Spinal cord (tissue), 10 donors: ENCODE measurements at places on chromosomes 1 and 21. TPM values are rescaled to one million over a fixed set of nuclear protein-coding genes. Genes with fewer than 3 reads are reported as not detected.

- no peak overlapping the region for H3K27ac ChIP-seq
- no peak overlapping the region for H3K4me3 ChIP-seq
- DNase-seq: no peak
Observed at GRCh38 chr1:200365897-200366426, 43.9 kb downstream of the ZNF281 start.

- no peaks in the 10 kb centered on the region for H3K36me3 ChIP-seq
- no peaks in the 10 kb centered on the region for H3K27me3 ChIP-seq
- H3K27ac ChIP-seq: no peak overlapping the region
- no peak overlapping the region for H3K4me3 ChIP-seq
- no peak for DNase-seq
Observed at GRCh38 chr1:198444792-198445191, 95.7 kb downstream of the ATP6V1G3 start.

DNA sequence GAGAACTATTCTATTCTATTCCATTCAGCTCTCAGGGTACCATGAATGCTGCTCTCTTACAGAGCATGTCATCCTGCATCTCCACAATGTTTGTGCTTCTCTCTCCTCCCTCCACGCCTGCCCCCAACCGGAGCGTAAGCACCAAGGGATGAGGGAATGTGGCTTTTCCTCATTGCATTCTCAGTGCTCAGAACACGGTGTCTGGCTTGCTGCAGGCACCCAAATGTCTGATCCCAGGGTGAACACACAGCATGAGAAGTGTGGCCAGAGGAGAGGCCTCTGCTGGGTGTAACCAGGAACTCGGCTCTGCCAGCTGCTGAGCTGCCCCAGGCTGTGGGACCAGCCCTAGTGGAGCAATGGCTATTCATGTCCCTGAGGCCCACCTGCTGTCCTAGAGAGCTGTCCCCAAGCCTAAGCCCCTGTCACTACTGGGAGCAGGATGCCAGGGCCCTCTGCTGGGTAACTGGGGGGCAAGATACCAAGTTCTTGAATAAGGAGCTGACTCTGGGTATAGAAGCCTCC lies 38.3 kb downstream of the OLFML2B start:
- no peaks in the 10 kb centered on the region for H3K27me3 ChIP-seq
- H3K27ac ChIP-seq: no peak overlapping the region
- H3K4me3 ChIP-seq: no peak overlapping the region
- H3K36me3 ChIP-seq: no peaks in the 10 kb centered on the region

- no peak overlapping the region for H3K27ac ChIP-seq
- H3K36me3 ChIP-seq: no peaks in the 10 kb centered on the region
- no peak overlapping the region for H3K4me3 ChIP-seq
- H3K27me3 ChIP-seq: no peaks in the 10 kb centered on the region
- H3K4me1 ChIP-seq: no peaks in the 10 kb centered on the region
Observed at GRCh38 chr1:54835131-54835898, 34.2 kb upstream of the TTC22 start.

DNA sequence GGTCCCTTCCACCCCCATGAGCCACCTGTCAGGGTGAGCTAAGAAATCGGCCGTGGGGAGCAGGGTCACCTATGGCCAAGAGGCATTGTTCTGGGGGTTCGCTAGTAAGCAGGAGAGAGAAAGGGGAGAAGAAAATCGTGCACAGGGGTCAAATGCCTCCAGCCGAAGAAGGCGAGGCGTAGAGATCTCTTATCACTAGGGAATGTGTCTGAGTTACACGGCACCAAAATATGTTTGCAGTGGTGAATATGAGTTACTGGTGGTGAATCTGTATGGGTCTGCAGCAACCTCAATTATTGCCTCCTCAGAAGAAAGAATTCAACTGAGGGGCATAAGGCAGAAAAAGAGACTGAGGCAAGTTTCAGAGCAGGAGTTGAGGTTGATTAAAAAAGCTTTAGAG lies 54.2 kb upstream of the RABGAP1L start:
- no peak overlapping the region for H3K4me3 ChIP-seq
- H3K27me3 ChIP-seq: no peaks in the 10 kb centered on the region
- no peaks in the 10 kb centered on the region for H3K36me3 ChIP-seq
- no peak for DNase-seq
- H3K27ac ChIP-seq: no peak overlapping the region
- H3K4me1 ChIP-seq: no peaks in the 10 kb centered on the region

DNA sequence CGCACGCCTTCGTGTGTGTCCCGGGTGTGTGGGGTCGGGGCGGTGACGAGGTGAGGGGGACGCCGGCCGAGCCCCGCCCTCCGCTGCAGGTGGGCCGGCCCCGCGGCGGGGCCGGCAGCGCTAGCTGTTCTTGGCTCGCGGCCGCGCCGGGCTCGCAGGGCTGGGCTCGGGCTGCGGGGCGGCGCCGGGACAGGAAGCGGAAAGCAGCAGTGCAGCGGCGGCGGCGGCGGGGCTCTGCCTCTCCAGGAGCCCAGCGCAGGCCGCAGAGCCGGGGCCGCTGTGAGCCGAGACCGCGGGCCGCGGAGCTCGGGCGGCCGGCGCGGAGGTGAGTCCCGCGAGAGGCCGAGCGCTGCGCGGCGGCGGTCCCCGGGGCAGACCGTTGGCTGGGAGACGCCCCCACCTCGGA lies at the start of gene VANGL1:
Gene VANGL1 (plus strand): TSS at position 209 of the 406 bp plus-strand sequence. CDS start 9,444 bp downstream, outside the sequence.
- no peaks in the 10 kb centered on the region for H3K36me3 ChIP-seq
- peaks cover 3% of the 10 kb centered on the region for H3K4me1 ChIP-seq
- H3K27ac ChIP-seq: peak within 1 kb of the TSS; percentile 35
- H3K27me3 ChIP-seq: no peaks in the 10 kb centered on the region
- DNase-seq: peak; percentile 79
- H3K4me3 ChIP-seq: peak within 1 kb of the TSS; percentile 71

GRCh38 chr1:175841738-175842187 lies 98.4 kb upstream of the TNR start:
- H3K27ac ChIP-seq: no peak overlapping the region
- H3K4me1 ChIP-seq: no peaks in the 10 kb centered on the region
- H3K27me3 ChIP-seq: no peaks in the 10 kb centered on the region

DNA sequence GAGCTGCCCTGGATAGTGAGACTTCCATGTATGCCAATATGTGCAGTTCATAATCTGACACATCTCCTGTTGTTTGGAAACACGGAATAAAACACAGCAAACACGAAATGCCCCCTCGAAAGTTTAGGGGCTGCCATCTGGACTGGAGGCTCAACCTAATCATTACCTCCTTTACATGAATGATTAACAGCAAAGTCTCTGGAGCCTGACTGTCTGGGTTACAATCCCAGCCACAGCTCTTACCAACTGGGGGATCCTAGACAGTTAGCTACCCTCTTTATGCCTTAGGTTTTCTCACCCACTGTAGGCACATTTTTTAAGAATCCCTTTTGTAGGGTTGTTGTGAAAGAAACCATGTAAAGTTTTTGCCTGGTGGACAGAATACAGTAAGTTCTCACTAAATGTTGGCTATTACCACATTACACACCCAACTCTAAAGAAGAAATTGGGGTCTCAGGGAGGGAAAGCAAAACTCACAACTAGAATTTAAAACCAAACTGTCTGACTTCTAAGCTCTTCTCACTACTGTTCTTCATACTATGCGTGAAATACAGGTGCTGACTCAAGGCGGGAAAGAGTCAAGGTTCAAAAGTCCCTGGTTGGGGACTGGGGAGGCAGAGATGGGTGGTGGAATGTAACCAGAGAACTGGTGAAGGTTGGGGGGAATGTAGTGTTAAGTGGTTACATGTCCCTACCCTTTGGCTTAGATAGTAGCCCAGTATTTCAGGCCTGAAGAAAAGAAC lies 24.2 kb downstream of the CYP4A22 start:
- no peaks in the 10 kb centered on the region for H3K4me1 ChIP-seq
- no peak for DNase-seq
- no peak overlapping the region for H3K4me3 ChIP-seq
- no peaks in the 10 kb centered on the region for H3K27me3 ChIP-seq

GRCh38 chr1:203306089-203306964 lies 1.0 kb downstream of the BTG2 start:
- peak overlapping the region; percentile 96 for H3K27ac ChIP-seq
- no peaks in the 10 kb centered on the region for H3K27me3 ChIP-seq
- peak; percentile 83 for DNase-seq
- peak overlapping the region; percentile 94 for H3K4me3 ChIP-seq
- H3K4me1 ChIP-seq: peaks cover 41% of the 10 kb centered on the region

GRCh38 chr1:206693029-206693428 lies 8.3 kb downstream of the MAPKAPK2 start:
- H3K27me3 ChIP-seq: no peaks in the 10 kb centered on the region
- H3K36me3 ChIP-seq: peaks cover 2% of the 10 kb centered on the region
- peak overlapping the region; percentile 15 for H3K27ac ChIP-seq

DNA sequence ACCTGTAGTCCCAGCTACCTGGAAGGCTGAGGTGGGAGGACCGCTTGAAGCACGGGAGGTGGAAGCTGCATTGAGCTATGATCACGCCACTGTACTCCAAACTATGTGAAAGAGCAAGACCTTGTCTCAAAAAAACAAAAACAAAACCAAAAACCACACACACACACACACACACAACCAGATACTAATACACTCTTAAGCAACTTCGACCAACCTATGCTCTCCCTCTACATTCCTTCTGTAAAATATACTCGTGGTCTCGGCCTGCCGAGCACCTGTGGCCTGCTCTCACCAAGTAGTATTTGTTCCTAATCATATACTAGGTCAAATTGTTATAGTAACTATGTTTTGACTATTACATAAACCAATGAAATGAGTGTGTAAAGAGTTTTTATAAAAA lies 13.5 kb upstream of the SYT2 start:
- no peak overlapping the region for H3K27ac ChIP-seq
- no peaks in the 10 kb centered on the region for H3K4me1 ChIP-seq
- H3K36me3 ChIP-seq: peaks cover 9% of the 10 kb centered on the region
- no peaks in the 10 kb centered on the region for H3K27me3 ChIP-seq

GRCh38 chr1:23964790-23965740 lies 5.4 kb downstream of the PNRC2 start:
- no peaks in the 10 kb centered on the region for H3K4me1 ChIP-seq
- H3K4me3 ChIP-seq: no peak overlapping the region
- DNase-seq: no peak
- no peaks in the 10 kb centered on the region for H3K27me3 ChIP-seq
- no peak overlapping the region for H3K27ac ChIP-seq

GRCh38 chr1:184641894-184642293 lies 112.8 kb downstream of the EDEM3 start:
- no peaks in the 10 kb centered on the region for H3K36me3 ChIP-seq
- no peaks in the 10 kb centered on the region for H3K4me1 ChIP-seq
- no peaks in the 10 kb centered on the region for H3K27me3 ChIP-seq
- DNase-seq: no peak
- H3K27ac ChIP-seq: no peak overlapping the region
- no peak overlapping the region for H3K4me3 ChIP-seq

DNA sequence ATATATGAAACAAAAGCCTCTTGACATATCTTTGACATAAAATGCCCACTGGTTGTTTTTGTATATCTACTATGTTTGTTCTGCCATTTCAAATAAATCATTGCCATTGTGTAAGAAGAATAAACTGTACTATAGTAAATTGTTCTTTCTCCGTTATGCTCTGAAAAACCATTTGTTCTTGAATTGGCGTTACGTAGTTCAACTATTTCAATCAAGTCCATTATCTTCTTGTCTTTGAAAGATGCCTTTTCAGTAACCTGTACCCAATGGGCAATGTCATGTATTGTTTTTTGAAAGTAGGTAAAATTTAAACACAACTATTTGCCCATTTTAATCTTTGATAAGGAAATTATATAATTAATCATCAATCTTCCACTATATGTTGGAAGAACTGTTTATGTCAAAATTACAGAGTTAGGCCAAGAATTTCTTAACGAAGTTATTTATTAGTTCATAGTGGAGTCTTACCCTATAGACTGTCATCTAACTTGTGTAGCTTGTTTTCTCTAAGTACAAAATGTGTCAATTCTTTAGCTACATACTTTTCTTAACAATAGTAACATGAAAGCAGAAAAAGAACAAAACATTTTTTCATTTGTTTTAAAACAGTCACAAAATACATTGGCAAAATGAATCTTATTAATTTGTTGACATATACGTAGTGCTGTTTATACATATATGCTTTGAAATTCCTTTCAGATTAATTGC lies 294.8 kb downstream of the PTPRC start:
- H3K36me3 ChIP-seq: no peaks in the 10 kb centered on the region
- DNase-seq: peak; percentile 58
- no peaks in the 10 kb centered on the region for H3K27me3 ChIP-seq
- H3K27ac ChIP-seq: peak overlapping the region; percentile 65
- peak overlapping the region; percentile 92 for H3K4me3 ChIP-seq

GRCh38 chr1:193185211-193185610 lies 1.2 kb downstream of the B3GALT2 start:
- H3K4me3 ChIP-seq: peak overlapping the region; percentile 60
- H3K27ac ChIP-seq: peak overlapping the region; percentile 89
- H3K4me1 ChIP-seq: peaks cover 3% of the 10 kb centered on the region
- H3K27me3 ChIP-seq: no peaks in the 10 kb centered on the region
- no peaks in the 10 kb centered on the region for H3K36me3 ChIP-seq

- no peak for DNase-seq
- no peaks in the 10 kb centered on the region for H3K36me3 ChIP-seq
- no peaks in the 10 kb centered on the region for H3K4me1 ChIP-seq
- H3K27me3 ChIP-seq: no peaks in the 10 kb centered on the region
- no peak overlapping the region for H3K27ac ChIP-seq
Observed at GRCh38 chr1:216553040-216553439, 129.8 kb upstream of the USH2A start.

DNA sequence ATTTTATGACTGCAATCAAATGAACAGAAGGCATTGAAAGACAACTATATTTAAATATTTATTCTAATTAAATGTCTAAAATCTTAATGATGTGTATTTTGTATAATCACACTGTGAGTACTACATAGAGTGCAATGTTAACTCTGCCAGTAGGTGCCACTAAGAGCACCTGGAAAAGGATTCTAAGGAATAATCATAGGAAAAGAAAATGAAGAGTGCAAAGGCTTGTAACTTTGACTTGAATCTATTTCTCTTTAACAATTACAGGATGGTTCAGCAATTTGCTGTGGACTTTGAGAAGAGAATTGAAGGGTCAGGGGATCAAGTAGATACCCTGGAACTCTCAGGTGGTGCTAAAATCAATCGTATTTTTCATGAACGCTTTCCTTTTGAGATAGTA lies 200.4 kb downstream of the DNM3 start:
- H3K4me1 ChIP-seq: no peaks in the 10 kb centered on the region
- no peak for DNase-seq
- H3K4me3 ChIP-seq: no peak overlapping the region

GRCh38 chr1:9183898-9184297 lies 50.7 kb upstream of the H6PD start:
- peaks cover 25% of the 10 kb centered on the region for H3K4me1 ChIP-seq
- peaks cover 38% of the 10 kb centered on the region for H3K27me3 ChIP-seq
- no peaks in the 10 kb centered on the region for H3K36me3 ChIP-seq
- no peak overlapping the region for H3K27ac ChIP-seq
- H3K4me3 ChIP-seq: no peak overlapping the region

The IFI44 gene
- total RNA-seq: 33.6 TPM

The PTPN7 gene
- 2.5 TPM for total RNA-seq

The RNF186 gene
- total RNA-seq: not detected

The FCER1A gene
- 0.59 TPM for total RNA-seq

The HSF2BP gene
- total RNA-seq: 2.0 TPM

The SLC25A34 gene
- 0.59 TPM for total RNA-seq

The ENAH gene
- 78.8 TPM for total RNA-seq

The TSPEAR gene
- 0.66 TPM for total RNA-seq

The PLPP3 gene
- total RNA-seq: 123 TPM

The TOMM40L gene
- total RNA-seq: 14.4 TPM
